Mesothelial cell of epicardium (in vitro differentiated cells): ENCODE measurements at places on chromosomes 7 and 10. TPM values are rescaled to one million over a fixed set of nuclear protein-coding genes. Genes with fewer than 3 reads are reported as not detected.

GRCh38 chr10:31000867-31001266 is 30.8 kb downstream of the ZNF438 start:
- DNase-seq: no peak

DNA sequence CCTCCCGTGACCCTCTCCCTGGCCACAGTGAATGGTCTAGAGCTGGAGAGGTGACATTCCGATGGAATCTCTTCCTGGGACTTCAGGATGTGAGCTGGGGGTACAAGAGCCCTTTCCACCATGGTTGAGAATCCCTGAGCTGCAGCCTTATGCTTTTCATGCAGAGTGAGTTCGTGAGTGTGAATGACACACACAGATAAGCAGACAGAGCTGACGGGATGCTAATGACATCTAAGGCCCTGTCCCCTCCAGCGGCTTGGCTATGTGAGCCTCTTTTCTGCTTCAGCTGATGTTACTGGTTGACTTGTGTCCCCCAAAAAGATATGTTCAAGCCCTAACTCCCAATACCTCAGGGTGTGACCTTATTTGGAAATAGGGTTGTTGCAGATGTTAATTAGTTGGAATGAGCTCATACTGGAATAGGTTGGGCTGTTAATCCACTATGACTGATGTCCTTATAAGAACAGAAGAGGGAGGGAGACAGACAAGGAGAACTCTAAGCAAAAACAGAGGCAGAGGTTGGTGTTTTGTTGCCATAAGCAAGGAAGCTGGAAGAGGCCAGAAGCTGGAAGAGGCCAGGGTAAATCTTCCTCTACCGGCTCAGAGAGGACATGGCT is 111.1 kb upstream of the AFAP1L2 start:
- DNase-seq: no peak

DNA sequence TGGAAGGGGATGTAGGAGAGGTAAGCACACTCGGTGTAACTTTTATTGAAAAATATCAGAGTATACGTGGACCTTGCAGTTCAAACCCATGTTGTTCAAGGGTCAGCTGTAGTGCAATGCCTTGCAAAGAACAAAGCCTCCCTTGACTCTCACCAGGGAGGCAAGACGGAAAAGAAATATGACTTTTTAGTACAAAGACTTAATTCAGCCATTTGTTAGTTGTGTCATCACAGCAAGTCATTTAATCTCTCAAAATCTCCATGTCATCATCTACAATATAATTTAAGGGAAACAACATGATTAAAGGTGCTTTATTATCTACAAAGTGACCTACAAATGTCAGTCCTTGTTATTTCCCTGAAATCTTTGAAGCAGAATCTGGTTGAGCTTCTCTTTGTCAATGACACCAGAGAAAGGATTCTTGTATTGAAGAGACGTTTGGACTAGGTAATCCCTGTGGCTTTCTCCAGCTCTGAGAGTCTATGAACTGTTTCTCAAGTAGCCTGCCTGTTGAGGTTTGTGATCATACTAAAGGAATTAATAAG is 502.8 kb downstream of the REEP3 start:
- no peak for DNase-seq

GRCh38 chr7:55509322-55509721 is 63.0 kb downstream of the VOPP1 start:
- DNase-seq: no peak

TNKS2 gene
- 53.7 to 54.2 TPM (median 53.8 TPM) in 3 replicates for total RNA-seq

H2AZ2 gene
- 150 to 156 TPM (median 156 TPM) in 3 replicates for total RNA-seq

TAS2R4 gene
- 3.3 to 4.3 TPM (median 3.5 TPM) in 3 replicates for total RNA-seq
